ENCODE measurements at places on chromosomes 1 and 21.

DNA sequence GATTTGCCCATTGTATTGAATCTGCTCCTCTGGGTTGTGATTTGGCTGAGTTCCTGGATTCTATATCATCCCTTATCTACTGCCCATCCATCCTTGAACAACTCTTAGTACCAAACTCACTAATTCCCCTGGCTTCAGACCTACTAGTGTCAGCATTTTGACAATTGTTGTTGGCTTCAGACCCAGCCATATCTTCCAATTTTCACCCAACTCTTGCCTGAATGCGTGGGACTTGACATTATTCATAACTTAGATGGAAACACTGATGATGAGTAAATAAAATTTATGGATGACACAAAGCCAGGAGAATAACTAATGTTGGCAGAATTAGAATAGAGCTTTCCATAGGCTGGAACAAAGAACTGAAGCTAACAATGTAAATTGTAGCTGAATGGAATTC, 27.3 kb upstream of the EDEM3 start:
- DNase-seq = no peak

DNA sequence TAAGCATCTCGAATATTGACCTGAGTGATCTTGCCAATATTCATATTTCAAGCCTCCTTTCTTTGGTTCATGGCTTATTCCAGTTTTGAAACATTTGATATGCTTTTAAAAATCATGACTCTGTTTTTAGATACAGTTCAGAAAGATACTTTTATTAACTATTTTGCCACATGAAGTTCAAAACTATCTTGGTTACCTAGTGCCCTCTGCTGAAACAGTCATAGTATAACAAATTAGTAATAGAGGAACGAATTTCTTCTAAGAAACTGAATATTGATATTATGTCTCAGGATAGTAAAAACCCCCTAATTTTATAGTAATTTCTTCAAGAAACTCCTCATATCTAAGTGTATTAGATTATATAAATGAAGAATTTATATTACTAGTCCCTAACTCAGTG, 52.6 kb upstream of the RC3H1 start:
- DNase-seq = no peak

- DNase-seq = no peak
These were observed 1.6 kb upstream of the OR2M5 start for GRCh38 chr1:248143311-248143710.

- no peak for DNase-seq
These were observed 63.3 kb downstream of the LRRC40 start for GRCh38 chr1:70142075-70142474.

- DNase-seq = no peak
These were observed 262.5 kb upstream of the ZP4 start for GRCh38 chr1:238153253-238153652.

GRCh38 chr1:36133484-36133883, 8.5 kb upstream of the COL8A2 start:
- no peak for DNase-seq

DNA sequence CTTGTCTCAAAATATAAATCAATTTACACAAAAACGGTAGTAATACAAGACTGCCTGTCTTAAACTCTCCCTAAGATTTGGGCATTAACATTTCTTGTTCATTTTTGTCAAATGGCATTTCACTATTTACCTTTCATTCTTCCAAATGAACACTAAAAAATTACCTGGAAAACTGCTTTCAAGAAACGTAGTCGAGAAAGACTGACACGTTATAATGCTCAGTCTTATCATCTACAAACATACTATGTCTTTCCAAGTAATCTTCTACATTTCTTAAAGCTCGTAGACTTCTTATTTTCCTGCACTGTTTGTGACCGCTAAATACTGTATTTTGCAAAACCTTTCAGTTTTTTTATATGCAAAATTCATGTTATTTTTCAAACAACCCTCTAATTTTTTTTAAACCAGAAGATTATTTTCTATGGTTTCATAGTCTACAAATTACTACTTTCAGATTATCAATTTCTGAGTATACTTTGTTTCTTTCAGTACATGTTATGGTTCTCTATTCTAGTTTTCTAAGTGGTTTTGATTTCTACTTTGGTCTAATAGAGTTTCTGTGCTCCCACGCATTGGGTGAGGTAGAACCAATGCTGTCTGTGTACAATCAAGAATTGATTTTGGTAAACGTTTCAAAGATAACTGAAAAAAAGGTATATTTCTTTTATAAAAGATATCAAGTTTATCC, 336.4 kb downstream of the SMYD3 start:
- DNase-seq = no peak
